ENCODE measurements at places on chromosomes 6 and 20.

- DNase-seq: no peak
These were observed 188.0 kb upstream of the RAB32 start for GRCh38 chr6:146355521-146356100.

DNA sequence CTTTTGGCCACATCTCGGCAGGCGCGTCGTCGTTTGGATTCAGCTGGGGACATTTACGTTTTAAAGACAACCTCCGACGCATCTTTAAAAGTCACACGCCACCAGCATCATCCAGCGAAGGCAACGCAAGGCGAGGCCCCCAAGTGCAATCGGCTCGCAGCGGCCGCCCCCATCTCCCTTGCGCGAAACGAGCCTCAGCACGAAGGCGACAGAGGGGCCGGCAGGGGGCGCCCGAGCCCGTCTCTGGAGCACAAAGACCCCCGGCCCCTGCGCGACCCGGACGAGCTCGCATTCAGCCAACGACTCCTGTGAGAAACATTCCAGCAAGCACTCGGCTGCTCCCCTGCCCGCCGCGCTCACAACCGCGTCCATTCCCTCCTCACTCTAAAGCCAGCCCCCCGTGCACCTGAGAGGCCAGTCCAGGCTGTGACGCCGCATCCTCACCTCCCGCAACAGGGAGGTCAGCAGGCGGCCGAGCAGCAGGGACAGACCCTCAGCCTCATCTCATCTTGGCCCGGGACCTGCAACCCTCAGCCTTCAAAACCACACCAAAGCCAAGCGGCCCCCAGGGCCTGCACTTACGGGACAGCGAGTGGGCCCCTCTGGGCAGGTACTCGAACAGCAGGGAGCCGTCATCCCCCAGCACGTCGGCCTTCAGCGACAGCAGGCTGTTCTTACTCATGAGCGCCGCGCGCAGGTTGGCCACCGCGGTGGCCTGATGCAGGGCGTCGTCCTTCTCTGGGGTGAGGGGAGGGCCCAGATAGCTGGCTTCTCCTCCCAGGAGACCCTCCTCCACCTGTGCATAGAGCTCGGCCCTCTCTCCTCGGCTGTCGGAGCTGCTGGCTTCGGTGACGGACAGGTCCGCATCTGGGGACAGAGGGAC lies 35.8 kb downstream of the SLC2A4RG start:
- DNase-seq: peak; percentile 84

DNA sequence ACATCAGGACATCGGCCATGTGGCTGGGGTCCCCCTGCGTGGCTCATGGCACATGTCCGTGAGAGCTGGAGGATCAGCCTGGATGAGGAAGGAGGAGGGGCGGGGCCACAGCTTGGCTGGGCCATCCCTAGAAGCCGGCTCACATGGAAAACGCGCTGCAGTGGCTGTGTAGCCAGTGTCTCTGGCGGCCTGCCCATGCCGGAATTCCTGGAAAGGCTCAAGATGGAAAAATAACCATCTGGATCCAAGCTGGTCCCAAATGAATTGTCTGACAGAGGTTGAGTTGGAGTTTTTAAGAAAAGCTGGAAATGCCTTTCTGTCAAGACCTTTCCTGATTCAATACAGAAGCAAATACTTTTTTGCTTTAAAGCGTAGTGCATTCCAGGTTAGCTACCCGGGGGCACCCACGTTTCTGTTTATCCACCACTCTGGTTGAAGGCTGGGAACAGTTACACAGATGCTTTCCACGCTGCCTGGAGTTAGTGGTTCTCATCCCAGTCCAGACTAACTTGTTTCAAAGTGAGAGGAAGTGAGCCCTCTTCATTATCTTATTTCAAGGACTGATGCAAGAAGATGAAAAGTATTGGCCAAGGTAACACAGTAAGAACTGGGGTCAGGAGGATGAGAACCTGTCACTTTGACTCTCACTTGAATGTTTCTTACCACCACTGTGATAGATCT lies 99.0 kb downstream of the GMPR start:
- peak; percentile 97 for DNase-seq

DNA sequence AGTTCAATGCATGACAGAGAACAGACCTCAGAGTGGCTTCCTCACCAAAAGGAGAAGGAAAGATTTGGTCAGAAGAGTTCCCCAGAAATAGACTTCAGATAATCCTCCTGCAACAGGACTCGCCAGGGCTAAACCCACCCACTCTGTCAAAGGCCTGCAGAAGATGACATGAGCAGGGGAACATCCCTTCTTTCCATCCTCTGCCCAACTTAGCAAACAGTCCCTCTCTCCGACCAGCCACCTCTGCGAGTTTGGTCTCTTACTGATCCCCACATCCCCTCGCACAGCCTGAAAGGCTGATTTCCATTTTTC lies 7.5 kb downstream of the NFATC2 start:
- no peak for DNase-seq

DNA sequence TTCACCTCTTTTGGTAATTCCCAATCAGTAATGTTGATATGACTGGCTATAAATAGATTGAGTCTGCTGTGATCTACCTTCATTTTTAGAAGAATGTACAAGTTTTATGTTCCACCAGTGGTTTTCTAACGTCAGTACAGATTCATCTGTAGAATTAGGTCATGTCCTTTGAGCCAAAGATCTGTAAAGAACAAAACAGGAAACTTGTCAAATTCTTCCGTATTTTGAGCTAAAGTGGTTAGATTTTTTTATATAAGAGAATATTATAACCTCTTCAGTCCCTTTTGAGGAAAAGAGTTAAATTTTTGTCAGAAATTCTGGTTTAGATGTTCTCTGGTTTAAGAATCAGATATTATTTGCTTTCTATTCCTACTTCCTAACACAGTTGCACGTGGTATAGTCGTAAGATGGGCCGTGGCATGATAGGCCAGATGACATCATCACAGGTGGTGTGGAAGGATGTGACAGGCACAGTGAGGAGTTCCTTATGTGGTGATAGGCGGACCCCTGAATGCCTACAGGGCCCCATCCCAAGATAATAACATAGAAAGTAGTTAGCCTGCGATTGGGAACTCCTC lies 62.3 kb downstream of the SNX9 start:
- DNase-seq: no peak

DNA sequence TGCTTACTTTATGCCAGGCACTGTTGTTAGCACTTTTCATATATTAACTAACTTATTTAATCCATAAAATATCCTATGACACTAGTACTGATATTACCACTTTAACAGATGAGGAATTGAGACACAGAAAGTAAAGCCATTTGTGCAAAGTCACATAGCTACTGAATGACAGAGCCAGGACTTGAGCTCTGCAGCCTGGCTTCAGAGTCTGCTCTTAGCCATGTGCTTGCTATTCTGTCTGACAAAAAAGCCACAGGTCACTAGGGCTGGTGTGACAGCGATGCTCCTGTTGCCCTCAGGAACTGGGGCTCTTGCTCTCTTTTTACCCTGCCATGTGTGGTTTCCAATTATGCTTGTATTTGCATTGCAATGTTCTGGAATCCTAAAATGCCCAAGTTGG lies 44.7 kb upstream of the RNF8 start:
- no peak for DNase-seq

DNA sequence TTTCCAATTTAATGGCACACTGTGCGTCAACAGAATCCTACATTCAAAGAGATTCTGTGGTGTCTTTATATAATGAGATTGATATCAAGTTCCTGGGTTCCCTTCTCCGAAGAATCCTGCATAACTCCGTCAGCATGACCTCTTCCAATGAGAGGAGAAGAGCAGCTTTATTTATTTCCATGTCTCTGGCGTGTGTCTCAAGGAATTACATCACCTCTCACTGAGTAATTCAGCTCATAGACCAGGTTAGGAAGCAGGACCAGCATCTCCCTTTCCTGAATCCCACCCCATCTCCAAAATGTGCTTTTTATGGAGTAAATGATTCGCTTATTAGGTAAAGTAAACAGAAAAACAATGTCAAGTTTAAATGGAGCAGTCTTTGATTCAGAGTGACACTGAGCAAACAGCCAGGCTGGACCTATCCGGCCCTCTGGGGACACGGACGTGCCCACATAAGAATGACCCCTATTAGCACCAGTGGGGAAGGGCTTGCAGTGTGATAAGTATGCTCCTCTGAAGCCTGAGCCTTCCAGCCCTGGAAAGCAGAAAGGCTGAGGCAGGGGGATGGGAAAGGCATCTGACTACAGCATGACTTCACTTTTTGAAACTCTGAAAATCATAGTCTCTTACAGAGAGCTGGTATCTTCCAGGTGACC lies 165.2 kb downstream of the CLIC5 start:
- no peak for DNase-seq
